ENCODE measurements at places on chromosomes 13 and 19.

GRCh38 chr19:13119627-13120026, 1.6 kb downstream of the NACC1 start:
- peak overlapping the region; percentile 91 for H3K4me3 ChIP-seq
- DNase-seq = no peak
- no peaks in the 10 kb centered on the region for H3K27me3 ChIP-seq
- H3K27ac ChIP-seq = peak overlapping the region; percentile 44
- peaks cover 72% of the 10 kb centered on the region for H3K4me1 ChIP-seq

DNA sequence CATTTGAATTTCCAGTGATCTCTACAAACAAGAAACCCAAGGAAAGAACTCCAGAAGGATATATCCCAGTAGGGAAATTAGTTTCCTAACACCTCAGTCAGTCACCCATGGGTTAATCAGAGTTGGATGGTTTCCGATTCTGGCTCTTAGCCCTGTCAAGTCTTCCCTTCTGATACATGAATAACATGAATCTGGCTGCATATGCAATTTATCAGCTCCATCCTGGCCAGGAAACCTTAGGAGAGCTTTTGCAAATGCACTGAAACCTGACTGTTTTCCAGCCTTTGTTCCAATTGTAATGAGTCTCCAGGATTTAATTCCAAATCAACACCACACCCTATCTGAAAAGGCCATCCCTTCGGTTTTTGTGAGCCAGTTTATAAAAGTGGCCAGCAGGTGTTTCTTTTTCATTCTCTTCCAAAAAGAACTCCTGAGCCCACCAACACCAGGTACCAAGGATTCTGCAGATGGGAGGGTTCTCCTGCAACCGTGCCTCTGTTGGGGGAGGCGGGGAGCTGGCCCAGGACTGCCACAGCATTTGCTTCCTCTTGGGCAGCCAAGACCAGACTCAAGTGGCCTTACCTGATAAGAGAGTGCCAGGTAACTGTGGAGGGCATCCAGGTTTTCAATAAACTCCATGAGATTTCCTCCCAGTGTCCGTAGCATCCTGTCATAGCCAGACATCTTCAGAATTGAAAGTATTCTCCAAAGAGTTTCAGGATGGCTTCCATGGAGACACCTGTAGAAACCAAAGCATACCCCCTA, 77.5 kb downstream of the C13orf42 start:
- no peaks in the 10 kb centered on the region for H3K4me1 ChIP-seq
- H3K27me3 ChIP-seq = peaks cover 21% of the 10 kb centered on the region
- no peak for DNase-seq
- H3K36me3 ChIP-seq = no peaks in the 10 kb centered on the region
- no peak overlapping the region for H3K4me3 ChIP-seq

DNA sequence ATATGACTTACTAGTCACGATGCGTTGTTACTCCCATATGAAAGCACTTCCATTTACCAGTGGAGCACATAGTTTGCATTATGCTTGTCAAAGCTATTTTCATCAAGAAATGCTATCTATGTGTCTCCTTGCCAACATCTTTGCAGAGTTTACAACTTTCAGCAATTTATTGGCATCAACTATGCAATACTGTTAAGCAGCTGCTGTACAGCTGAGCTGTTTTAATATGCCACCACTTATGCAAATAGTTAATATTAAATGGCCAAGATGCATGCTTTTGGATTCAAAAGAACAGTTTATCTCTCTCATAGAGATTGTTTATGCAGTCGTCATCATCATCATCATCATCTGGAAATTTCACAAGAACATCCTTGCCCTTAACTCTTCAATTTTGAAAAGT, 67.9 kb upstream of the KLF5 start:
- H3K27me3 ChIP-seq = no peaks in the 10 kb centered on the region
- H3K27ac ChIP-seq = no peak overlapping the region
- peaks cover 5% of the 10 kb centered on the region for H3K36me3 ChIP-seq
- H3K4me3 ChIP-seq = no peak overlapping the region

DNA sequence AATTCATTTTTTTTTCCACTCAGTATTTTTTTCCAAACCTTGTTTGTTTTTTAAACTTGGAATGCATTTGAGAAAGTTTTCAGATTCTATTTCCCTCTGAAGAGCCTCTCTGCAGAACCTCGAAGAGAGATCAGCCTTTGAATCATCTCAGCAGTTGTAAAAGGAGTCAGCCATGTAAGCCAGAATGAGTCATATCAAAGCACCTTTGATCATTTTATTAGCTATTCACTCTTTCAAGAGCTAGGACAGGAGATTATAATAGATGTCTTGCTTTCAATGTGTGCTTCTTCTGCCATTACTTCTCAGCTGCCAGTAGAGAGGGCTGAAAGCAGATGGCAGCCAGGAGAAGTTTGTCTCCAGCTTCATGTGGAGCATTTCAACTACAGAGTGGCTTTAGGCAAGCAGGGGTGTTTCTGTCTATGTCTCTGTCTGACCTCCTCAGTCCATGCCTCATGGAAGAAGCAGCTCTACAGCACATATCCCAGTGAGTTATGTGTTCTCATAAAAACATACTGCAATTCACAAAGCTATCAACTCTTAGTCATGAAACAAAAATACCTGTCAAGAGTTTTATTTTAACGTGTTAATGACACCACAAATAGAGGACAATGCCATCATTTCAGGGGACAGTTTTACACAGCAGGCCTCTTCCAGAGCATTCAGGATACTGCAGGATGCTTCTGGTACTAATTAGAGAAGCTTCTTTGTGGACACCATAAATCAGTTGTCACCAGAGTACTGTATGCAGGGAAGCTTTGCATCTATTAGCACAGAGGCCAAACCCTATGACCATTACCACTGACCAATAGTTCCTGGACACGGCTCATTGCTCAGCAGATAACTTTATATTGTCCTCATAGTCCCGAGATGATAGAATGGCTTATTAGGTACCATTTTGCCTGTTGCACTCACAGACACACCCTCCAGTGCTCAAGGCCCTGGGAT, 94.3 kb downstream of the NHLRC3 start:
- no peaks in the 10 kb centered on the region for H3K4me1 ChIP-seq
- no peak for DNase-seq
- no peak overlapping the region for H3K4me3 ChIP-seq
- H3K27ac ChIP-seq = no peak overlapping the region
- H3K27me3 ChIP-seq = peaks cover 26% of the 10 kb centered on the region

DNA sequence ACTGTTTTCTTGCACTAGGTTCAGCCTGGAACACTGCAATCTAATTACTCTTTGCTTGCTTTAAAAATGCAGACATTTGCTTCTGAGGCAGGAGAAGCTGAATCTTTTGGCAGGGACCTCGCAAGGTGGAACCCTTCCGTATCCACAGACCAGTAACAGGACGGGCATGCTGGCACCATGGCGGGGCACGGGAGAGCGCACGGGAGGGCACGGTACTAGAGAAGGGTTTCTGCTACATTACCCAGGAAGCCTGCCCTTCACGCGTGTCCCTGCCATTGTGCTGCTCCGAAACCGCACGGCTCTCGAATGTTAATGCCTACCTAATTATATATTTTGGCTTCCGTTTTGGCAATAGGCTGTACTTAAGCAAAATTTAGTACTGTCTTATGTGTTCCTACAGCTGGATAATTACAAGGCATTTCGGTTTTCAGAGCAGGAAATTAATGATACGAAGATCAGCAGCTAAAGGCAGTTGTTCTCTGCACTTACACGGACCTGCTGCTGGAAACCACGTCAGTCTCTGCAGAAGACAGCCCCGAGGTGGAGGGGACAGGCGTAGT, 430.4 kb downstream of the IRS2 start:
- no peaks in the 10 kb centered on the region for H3K27me3 ChIP-seq
- DNase-seq = no peak
- no peak overlapping the region for H3K27ac ChIP-seq
- H3K36me3 ChIP-seq = no peaks in the 10 kb centered on the region
- no peak overlapping the region for H3K4me3 ChIP-seq
- H3K4me1 ChIP-seq = no peaks in the 10 kb centered on the region

DNA sequence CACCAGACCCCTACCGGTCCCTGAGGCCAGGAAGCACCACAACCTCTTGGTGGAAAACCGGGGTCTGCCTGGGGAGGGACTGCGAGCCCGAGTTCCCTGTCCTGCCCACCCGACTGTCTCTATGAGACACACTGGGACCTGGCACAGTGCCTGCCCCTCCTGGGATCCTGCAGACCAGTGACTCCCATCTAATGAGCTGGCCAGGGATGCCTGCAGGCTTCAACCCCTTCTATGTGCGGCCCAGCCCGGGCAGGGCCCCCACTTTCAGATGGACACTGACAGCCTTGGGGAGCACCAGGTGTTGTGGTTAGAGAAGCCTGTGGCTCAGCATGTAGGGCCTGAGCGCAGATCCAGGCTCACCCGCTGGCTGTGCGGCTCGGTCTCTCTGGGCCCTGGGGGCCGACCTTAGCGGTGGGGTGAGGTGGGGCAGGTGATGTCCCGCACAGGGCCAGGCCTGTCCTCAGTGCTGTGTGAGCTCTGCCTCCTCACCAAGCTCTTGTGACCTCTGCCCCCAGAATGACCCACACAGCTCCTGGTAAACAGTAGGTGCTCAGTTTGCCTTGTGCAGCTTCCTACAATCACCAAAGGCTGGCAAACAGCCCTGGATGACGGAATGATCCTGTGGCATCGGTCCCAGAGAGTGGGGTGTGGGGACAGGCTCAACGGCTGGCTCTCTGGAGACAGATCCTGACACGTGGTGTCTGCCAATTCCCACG, 17.9 kb upstream of the CACTIN start:
- no peaks in the 10 kb centered on the region for H3K27me3 ChIP-seq
- peaks cover 11% of the 10 kb centered on the region for H3K36me3 ChIP-seq
- H3K27ac ChIP-seq = no peak overlapping the region
- H3K4me3 ChIP-seq = no peak overlapping the region
- no peaks in the 10 kb centered on the region for H3K4me1 ChIP-seq

DNA sequence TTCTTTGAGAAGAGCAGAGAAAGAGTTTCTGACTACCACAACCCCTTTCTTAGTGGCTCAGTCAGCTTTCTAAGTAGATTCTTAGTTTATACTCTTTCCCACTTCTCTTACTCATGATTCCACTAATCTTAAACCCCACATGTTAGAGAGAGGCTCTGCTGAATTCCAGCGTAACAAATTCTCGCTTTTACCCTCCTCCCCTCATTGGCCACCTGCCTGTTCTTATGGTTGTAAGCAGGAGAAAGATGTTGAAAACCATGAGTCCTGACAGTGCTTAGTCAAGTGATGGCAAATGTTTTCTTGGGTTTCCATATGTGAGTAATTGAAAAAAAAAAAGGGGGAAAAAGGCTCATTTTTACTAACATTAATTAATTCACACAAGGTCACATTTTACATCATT, 125.9 kb downstream of the ZDHHC20 start:
- H3K4me3 ChIP-seq = no peak overlapping the region
- no peak overlapping the region for H3K27ac ChIP-seq
- peaks cover 28% of the 10 kb centered on the region for H3K4me1 ChIP-seq
- no peaks in the 10 kb centered on the region for H3K36me3 ChIP-seq
- H3K27me3 ChIP-seq = no peaks in the 10 kb centered on the region

DNA sequence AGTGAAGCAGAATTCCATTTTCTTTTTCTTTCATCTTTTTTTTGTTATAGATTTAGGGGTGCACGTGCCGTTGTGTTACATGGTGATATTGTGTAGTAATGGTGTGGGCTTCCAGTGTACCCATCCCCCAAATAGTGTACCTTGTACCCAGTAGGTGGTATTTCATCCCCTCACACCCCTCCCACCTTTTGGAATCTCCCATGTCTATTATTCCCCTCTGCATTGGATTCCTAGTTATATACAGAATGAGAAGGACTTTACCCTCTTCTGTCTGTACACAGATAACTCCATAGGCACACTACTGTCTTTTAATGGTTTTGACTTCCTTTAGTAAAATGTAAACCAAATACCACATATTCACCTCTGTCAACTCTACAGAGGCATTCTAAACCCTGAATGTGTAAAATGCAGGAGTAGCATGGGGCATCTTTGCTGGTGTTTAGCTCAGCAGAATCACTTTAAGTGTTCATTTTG, 28.0 kb downstream of the FRY start:
- H3K27ac ChIP-seq = no peak overlapping the region
- no peaks in the 10 kb centered on the region for H3K36me3 ChIP-seq
- no peaks in the 10 kb centered on the region for H3K4me1 ChIP-seq
- DNase-seq = no peak

GRCh38 chr19:48455171-48455907, at the start of gene KCNJ14:
TSS of gene KCNJ14 (plus strand) at chr19:48455574. CDS start at chr19:48461725, 6,151 bp downstream.
- no peak within 1 kb of the TSS for H3K4me3 ChIP-seq
- peaks cover 9% of the 10 kb centered on the region for H3K4me1 ChIP-seq
- no peaks in the 10 kb centered on the region for H3K27me3 ChIP-seq
- peak within 1 kb of the TSS; percentile 71 for H3K27ac ChIP-seq
- no peak for DNase-seq
